ENCODE measurements at places on chromosomes 12 and 14.

- DNase-seq: no peak
Observed at GRCh38 chr12:100024974-100025555, 40.3 kb upstream of the ANKS1B start.

- no peak for DNase-seq
Observed at GRCh38 chr14:88535149-88535548, 19.7 kb downstream of the PTPN21 start.

GRCh38 chr12:19451196-19451595 lies 11.9 kb downstream of the AEBP2 start:
- no peak for DNase-seq

DNA sequence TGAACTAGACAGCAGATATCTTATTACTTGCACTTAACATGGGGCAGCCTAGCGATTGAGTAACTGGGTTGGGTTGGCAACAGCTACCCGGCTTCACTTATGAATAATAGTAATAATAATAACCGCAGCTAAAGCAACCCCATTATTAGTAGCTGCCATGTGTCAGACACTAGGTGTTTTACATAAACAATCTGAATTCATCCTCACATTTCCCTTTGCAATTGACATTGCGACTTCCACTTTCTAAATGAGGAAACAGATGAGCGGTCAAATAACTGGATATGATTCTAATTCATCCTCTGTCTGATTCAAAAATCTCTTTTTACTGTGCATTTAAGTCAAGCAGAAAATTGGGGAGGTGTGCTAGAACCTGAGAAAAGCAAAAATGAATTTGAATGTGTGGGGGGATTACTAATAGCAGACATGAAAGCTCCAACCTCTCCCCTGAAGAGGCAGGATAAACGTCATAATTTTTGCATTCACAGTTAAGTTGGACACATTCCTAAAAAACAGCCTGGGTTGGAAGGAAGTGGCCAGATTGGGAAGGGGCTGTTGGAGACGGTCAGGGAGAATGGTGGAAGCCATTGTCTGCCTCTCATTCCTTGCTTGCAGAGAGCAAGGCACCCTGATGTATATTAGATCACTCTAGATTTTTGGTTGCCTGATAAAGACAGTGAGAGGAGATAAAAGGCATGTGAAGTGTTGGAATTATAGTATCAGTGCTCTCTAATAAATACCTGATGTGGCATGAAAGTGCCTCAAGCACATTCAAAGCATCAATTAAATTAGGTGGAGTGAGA lies 13.1 kb downstream of the EMP1 start:
- no peak for DNase-seq

DNA sequence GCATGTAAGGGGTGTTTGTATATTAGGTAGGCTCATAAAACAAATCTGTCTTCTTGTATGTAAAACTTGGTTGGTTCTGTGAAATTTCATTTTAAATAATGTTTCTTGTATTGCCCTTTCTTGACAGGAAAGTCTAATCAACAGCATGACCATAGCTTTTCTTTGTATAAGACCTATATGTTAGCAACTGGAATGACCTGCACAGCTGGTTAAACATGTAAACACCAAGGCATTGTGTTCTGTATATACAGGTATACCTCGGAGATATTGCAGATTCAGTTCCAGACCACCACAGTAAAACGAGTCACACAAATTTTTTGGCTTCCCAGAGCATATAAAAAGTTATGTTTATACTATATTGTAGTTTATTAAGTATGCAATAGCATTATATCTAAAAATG lies 183.6 kb downstream of the ERC1 start:
- DNase-seq: no peak

- no peak for DNase-seq
Observed at GRCh38 chr14:76456200-76456599, 80.3 kb downstream of the ESRRB start.

- DNase-seq: no peak
Observed at GRCh38 chr12:64808110-64808509, 16.3 kb upstream of the TBC1D30 start.

GRCh38 chr14:62206456-62206855 lies 444.2 kb downstream of the SNAPC1 start:
- no peak for DNase-seq

GRCh38 chr12:131711551-131712205 lies 788 bp downstream of the SFSWAP start:
- DNase-seq: no peak

DNA sequence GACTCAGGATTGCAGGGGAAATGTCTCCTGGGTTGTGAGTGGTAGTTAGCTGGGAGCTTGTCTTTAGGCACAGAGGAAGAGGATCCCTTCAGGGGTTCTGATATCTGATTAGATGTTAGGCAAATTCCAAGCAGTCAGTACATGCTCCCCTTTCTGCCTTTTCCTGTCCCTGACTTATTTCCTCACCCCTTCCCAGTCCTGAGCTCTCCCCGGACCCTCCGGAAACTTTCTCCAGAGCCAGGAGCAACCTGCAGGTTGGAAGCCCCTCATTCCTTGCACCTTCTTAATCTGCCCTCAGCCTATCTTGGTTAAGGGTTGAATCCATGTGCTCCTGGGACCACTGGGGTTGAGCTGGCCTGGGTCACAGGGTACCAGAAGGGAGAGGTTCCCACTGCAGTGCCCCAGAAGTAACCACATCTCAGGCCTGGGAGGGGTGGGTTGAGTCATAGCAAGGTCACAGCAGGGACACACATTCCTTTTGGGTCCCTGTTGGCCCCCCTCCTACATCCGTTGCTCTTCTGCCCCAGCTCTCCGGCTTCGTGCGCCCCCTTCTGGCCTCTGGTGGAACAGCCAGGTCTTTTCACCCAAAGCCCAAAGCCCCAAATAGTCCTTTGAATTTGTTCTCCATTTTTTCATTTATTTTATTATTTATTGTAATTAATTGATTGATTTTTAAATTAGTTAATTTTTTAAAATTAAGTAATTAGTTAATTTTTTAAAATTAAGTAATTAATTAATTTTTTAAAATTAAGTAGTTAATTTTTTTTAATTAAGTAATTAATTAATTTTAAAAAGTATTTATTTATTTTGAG lies 1.8 kb downstream of the IGFBP6 start:
- peak; percentile 84 for DNase-seq

- no peak for DNase-seq
Observed at GRCh38 chr14:100250732-100251465, 12.0 kb downstream of the YY1 start.

DNA sequence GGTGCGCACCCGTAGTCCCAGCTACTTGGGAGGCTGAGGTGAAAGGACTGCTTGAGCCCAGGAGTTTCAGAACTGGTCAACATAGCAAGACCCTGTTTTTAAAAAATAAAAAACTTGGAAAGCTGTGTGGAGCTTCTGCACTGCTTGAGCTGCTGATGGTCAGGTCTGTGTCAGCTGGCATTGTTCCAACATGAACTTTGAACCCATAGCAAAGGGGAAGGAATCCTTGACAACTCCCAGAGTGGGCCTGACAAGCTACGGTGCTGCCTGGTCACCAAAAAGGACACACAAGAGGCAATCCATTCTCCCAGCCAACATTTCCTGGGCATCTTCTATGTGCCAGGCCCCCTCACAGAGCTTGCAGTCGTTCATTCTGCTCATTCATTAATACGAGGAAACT lies 16.4 kb upstream of the LTBP2 start:
- no peak for DNase-seq

DNA sequence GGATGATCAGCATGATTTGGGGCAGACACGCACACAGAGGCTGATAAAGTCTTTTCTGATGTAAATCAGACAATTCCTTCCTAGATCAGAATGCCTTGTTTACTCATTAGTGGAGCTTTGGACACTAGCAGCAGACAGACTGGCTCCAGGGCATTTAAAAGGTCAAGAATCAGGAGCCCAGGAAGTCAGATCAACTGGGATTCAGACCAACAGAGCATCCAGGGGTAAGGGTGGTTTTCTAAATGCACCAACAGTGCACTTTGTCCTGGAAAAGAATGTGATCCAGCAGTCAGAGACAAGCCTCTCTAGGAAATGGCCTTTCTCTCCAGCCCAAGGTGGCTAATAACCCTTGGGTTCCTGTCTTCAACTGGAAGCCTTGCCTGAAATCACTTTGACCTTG lies 405.3 kb downstream of the MED13L start:
- DNase-seq: no peak

GRCh38 chr14:36718216-36718615 lies 56.6 kb downstream of the PAX9 start:
- no peak for DNase-seq

DNA sequence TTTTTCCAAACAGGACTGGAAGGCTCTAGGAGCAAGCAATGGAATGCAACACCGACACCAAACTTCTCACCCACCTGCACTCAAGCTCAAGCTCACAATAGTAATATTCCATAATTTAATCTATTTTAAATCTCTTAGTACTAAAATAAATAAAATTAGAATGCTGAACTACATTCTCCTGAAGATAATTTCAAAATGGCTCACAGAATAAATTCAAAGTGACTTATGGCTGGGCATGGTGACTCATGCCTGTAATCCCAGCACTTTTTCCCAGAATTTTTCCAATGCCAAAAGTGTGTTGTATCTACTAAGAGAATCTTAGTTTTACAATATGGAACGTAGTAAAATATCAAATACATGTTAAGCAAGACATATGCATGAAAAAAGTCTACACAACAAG lies 31.5 kb downstream of the DUSP16 start:
- DNase-seq: no peak

- DNase-seq: no peak
Observed at GRCh38 chr12:124216966-124217365, 77.9 kb upstream of the RFLNA start.

DNA sequence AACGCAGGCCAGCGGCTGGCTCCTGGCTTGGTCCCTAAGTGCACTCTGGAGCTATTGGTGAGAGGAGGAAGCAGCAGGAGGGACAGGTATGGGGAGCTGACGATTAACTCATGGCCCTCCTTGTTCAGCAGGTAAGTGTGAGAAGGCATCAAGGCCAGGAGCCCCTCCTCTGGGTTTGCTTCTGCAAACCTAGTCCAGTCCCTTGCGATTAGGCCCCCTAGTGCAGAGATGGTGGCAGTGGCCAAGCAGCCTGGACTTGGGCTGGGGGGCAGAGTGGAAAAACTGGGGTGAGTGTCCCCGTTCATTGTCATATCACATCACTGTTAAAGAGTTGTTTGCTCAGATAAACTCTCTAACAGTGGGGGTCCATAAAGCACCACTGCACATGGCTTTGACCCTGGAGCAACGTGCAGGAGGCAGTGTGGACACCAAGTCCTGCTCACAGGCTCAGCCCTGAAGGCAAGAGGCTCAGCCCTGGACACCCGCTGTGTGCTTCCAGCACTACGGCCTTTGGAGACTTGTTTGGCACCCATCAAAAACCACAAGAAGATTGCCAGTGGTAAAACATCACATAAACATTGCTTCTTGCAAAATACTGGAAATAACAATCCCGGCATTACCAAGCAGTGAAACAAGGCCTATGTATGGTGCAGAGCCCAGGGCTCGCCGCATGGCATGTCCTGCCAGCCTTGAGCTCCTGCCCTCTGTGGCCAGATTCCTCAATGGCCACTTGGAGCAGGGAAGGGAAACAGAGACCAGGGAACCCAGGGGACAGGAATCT lies 184.3 kb upstream of the RTL1 start:
- no peak for DNase-seq

- no peak for DNase-seq
Observed at GRCh38 chr14:58740379-58740935, 102.7 kb downstream of the DACT1 start.

DNA sequence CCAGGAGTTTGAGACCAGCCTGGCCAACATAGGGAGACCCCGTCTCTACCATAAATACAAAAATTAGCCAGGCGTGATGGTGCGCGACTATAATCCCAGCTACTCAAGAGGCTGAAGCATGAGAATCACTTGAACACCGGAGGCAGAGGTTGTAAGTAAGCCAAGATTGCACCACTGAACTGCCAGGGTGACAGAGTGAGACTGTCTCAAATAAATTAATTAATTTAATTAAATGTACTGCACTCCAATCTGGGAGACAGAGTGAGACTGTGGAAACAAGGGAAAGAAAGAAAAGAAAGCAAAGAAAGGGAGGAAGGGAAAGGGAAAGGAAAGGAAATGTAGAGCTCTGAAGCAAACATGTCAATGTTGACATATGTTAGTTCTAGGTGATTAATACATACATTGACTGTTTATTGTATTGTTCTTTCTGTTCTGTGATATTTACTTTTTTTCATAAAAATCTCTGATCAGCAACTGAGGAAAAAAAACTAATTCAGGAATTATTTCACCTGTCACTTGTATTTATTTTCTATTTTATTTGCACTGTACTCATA lies 99.6 kb downstream of the DENND5B start:
- no peak for DNase-seq

GRCh38 chr14:91063119-91063518 lies 2.7 kb upstream of the RPS6KA5 start:
- no peak for DNase-seq

DNA sequence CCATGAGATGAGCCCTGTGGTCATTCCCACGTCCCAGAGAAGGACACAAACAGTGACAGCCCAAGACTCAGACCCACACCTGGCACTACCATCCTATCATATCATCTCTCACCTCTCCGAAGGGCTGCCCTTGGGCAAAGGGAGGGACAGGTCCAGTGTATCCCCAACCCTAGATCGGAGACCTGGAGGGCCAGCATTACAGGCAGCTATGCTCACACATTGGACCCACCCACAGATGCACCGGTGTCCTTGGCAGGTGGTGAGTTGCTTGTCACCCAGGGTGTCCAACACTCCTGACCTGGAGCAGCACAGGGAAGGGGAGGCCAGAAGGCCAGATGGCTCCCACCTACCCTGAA lies 117.4 kb downstream of the DICER1 start:
- DNase-seq: no peak

GRCh38 chr14:93045211-93045674 lies 70.5 kb downstream of the ITPK1 start:
- no peak for DNase-seq

DNA sequence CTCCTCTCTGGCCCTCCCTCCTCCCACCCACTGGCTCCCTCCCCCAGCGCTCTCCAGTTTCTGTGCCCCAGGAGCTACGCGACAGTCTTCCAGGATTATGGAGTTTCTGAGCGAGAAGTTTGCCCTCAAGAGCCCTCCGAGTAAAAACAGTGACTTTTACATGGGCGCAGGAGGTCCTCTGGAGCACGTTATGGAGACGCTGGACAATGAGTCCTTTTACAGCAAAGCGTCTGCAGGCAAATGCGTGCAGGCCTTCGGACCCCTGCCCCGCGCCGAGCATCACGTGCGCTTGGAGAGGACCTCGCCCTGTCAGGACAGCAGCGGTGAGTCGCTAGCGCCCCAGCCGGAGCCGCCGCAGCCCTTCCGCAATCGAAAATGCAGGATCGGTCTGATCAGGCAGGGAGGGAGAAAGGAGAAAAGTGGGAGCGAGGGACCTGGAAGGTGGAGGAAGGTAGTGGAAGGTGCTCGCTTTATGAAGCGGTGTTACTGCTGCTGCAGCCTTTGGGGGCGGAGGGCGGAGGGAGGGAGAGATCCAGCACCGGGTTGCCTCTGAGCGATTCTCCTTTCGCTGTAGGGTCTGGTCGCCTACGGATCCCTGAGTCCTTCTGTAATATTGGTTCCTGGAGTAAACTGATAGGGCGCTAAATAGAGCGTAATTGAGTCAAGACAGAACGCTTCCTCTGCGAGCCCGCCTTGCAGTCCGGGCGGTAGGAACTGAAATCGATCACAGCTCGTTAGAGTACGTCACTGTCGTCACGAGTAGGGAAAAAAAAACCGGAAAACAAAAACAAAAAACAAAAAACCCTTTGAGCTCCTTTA lies at the start of gene ALX1:
Gene ALX1 (plus strand): TSS at position 56 of the 819 bp plus-strand sequence. CDS start 42 bp downstream, at position 98.
- DNase-seq: no peak

GRCh38 chr12:53807322-53807860 lies 55.6 kb upstream of the CISTR start:
- DNase-seq: no peak

GRCh38 chr12:62520361-62520760 lies 53.7 kb downstream of the MON2 start:
- DNase-seq: no peak
